ENCODE measurements at places on chromosomes 11 and 22.

GRCh38 chr11:29783506-29783905 is 233.3 kb downstream of the KCNA4 start:
- DNase-seq, result no peak

- no peak for DNase-seq
These were observed 1.7 kb downstream of the C2CD2L start for GRCh38 chr11:119108857-119109221.

GRCh38 chr11:2128511-2129307 is 10.5 kb downstream of the IGF2 start:
- no peak for DNase-seq

GRCh38 chr11:35631891-35632290 is 13.6 kb downstream of the FJX1 start:
- no peak for DNase-seq
